ENCODE measurements at places on chromosomes 12 and 14.

DNA sequence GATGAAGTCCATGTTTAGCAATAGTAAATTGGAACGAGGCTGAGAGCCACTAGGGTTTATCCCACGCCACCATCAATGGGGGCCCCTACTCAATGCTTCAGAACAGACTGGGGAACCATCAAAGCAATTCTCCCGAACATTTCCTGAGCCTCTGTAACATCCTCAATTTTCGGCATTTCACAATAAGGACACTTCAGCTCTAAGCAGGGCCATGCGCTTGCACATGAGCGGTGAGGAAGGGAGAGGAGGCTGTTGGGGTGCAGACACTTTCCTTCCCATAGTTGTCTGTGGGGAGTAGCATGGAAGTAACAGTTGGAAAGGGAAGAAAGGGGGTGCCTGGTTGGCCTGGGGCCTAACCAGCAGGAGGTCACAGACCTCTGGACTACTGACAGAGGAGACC is 129.9 kb upstream of the PRMT8 start:
- no peak for DNase-seq

DNA sequence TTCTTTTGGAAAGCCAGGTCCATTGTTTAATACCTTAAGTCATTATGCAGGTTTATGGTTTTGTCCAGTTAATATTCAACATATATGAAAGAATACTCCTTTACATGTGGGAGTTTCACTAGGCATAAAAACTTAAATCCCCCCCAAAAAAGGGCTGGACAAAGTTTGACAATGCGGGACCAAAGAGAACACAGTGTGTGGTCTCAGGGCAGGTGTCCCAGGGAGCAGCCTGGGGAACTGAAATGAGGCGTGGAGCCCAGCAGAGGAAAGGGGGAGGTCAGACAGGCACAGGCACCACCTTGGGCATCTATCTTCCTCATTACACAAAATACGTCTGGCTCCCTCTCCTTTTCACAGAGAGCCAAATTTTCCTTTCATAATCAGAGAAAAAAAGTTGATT is 22.5 kb downstream of the PKP2 start:
- DNase-seq = no peak

DNA sequence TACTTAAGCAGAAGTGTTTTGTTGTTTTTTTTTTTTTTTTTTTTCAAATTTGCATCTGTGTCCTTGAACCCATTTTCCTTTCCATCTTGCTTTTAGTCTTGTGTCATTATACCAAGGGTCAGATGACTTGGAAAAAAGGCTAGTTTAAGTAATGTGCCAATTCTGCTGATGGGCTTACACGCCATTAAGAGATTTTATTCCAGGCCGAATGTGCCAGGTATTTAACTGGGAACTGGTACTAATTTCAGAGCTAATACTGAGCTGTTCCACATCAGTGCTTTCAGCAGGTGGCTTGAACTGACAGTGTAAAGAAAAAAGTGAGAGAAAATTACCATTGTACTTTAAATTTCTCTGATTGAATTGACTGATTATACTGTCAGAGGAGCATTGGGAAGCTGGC is 224.9 kb downstream of the NPAS3 start:
- DNase-seq = no peak

DNA sequence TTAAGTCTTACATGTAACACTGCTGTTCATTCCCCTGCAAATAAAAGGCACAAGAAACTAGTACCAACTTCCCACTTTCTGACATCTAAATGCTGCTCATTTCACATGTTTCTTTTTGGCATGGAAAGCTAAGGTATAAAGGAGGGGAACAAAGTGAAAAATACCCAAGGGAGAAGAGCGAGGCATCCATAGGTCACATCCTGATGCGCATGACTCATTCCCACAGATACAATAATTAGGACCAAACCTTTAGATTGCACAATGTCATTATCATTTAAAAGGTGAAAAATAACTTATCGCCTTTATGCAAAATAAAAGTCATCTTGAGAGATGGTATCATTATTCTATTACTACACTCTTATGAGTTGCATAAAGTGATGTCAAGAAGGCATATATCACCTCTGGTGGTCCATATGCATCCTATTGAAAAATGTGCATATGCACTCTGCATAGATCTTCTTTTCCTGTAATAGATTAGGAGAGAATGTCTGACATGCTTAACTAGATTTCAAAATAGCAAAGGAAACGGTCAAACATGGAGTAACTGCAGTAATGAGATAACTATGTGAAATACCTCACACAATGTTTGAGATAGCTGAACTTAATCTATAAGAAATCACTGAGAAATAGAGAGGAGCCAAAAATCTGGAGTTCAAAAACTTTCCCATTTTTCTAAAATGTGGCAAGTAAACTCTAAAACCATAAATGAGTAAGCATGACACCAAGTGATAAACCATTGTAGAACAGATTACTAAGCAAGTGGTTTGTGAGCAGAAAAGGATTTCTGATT is 382.5 kb upstream of the TMTC1 start:
- DNase-seq = no peak

GRCh38 chr12:119444462-119445044 is 110.0 kb downstream of the CCDC60 start:
- no peak for DNase-seq

- DNase-seq = no peak
Observed at GRCh38 chr12:122849352-122850047, 14.2 kb downstream of the HIP1R start.

DNA sequence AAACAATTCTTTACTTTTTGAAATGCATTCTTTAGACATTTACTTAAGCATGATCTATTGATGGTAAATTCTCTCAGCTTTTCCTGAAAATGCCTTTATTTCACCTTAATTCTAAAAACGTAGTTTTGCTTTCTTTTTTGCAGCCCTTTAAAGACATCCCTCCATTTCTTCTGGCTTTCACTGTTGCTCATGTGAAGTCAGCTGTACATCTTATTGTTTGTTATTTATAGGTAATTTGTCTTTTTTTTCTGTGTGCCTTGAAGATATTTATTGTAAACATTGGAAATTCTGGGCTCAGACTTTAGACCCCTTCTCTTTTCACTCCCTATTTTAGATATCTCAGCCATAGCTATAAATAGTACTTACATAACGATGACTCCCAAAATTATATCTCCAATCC is 70.4 kb downstream of the IFNG start:
- DNase-seq = no peak

GRCh38 chr14:55051165-55051422 is 353 bp upstream of the MAPK1IP1L start:
- DNase-seq = no peak

DNA sequence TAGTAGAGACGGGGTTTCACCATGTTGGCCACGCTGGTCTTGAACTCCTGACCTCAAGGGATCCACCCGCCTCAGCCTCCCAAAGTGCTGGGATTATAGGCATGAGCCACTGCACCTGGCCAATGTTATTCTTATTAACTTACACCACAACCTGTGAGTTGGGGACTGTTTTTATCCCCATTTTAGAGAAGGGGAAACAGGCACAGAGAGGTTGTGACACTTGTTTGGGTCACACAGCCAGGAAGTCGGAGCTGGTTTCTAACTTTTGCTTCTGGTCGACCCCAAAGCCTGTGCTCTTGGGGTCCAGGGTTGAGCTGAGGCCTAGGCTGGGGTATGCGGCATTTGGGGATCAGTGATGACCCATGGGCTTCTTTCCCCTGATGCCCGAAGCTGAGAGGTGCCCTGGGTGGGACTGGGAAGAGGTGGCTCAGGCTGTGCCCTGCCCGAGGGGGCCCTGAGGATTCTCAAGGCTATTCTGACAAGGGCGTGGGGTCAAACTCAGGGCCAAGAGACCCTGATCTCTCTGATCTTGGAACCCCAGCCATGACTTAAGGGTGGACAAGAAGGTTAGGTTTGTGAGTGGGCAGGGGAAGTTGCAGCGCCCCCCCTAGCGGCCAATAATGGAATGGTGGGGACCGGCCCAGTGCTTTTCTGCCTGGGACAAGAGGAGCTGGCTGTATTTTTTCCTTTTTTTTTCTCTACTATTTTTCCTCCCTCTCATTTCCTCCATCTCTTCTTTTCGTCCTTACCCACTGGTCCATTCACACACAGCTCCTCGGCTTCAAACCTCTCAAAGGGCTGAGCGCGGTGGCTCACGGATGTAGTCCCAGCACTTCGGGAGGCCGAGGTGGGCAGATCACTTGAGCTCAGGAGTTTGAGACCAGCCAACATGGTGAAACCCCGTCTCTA is 3.0 kb downstream of the SDSL start:
- peak; percentile 17 for DNase-seq

GRCh38 chr12:27652174-27652763 is 44.0 kb upstream of the REP15 start:
- no peak for DNase-seq

- DNase-seq = no peak
Observed at GRCh38 chr14:104979758-104980610, 1.8 kb upstream of the AHNAK2 start.

GRCh38 chr12:85894653-85895052 is 20.6 kb downstream of the NTS start:
- no peak for DNase-seq

- no peak for DNase-seq
Observed at GRCh38 chr12:120466560-120467315, 2.8 kb downstream of the SRSF9 start.

- DNase-seq = no peak
Observed at GRCh38 chr12:46359667-46360280, 12.8 kb downstream of the SLC38A2 start.

- DNase-seq = no peak
Observed at GRCh38 chr14:57412341-57412740, 22.0 kb downstream of the NAA30 start.

- no peak for DNase-seq
Observed at GRCh38 chr12:101015044-101015443, 195.0 kb downstream of the SLC5A8 start.

Measured in activated T-helper 1 cell treated with Interleukin-2 at 50 U/mL for 16 hours (primary cell).